PC-3 (cell line): ENCODE measurements at places on chromosomes 5 and 9. TPM values are rescaled to one million over a fixed set of nuclear protein-coding genes. Genes with fewer than 3 reads are reported as not detected.
A peak's percentile ranks its signal among the peaks of the same experiment; 100 is the strongest.

C9orf50 gene
- not detected in 2 replicates for total RNA-seq

SLC26A2 gene
- total RNA-seq, result 10.8 and 13.1 TPM in 2 replicates

GRCh38 chr5:17180330-17180843 lies 37.0 kb upstream of the BASP1 start:
- DNase-seq, result no peak

PHF2 gene
- 10.6 and 12.0 TPM in 2 replicates for total RNA-seq

DNA sequence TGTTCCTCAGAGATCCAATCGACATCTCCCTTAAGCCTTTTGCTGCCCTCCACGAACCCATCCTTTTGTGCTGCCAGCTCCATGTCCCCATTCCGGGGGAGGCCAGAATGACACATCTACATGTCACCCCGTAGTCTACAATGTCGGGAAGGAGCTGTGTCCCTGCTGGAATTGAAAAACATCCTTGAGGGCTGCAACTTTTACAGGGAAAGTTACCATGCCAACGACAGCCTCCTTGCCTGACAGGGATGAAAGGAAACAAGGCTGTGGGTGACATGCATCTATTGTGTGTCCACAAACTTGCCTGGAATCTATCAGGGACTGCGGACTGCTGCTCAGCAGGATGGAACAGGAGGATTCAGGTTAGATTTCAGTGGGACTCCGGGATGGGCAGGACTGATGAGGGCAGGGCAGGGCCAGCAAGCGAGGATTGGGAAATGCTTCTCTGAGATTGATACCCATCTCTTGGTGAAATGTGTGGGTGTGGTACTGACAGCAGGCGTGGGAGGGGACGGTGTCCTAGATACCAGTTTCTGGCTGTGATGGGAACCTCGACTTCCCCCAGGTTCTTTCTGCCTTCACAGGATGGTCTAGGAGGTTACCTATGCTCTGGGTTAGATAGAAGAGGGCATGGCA lies 25.5 kb downstream of the EGR1 start:
- DNase-seq, result no peak

- peak; percentile 17 for DNase-seq
Observed at GRCh38 chr9:27785714-27786100, 212.4 kb upstream of the C9orf72 start.
